ENCODE measurements at places on chromosomes 7 and 10.

DNA sequence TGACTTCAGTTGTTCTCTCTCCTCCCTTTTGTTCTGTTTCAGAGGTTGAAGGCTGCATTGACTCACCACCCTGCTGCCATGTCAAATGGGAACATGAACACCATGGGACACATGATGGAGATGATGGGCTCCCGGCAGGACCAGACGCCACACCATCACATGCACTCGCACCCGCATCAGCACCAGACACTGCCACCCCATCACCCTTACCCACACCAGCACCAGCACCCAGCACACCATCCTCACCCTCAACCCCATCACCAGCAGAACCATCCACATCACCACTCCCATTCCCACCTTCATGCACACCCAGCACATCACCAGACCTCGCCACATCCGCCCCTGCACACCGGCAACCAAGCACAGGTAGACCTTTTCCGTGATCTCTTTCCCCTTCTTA lies 154.0 kb downstream of the TRIL start:
- no peak for DNase-seq

DNA sequence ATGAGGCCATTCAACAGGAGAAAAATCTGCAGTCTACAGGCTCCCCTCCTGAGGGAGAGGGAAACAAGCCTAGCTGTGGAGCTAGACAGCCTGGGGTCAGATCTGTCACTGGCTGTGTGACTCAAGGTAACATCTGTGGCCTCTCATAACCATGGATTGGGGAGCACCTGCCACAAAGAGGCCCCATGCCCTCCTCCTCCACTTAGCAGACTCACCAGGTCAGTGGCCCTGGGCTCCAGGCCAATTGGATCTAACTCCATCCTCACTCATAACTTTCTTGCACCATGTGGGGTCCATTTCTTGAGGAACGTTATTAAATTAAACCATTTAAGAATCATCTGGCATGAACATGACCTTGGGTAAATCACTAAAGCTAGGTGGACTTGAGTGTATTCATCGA lies 1.8 kb downstream of the GDF10 start:
- DNase-seq = no peak

DNA sequence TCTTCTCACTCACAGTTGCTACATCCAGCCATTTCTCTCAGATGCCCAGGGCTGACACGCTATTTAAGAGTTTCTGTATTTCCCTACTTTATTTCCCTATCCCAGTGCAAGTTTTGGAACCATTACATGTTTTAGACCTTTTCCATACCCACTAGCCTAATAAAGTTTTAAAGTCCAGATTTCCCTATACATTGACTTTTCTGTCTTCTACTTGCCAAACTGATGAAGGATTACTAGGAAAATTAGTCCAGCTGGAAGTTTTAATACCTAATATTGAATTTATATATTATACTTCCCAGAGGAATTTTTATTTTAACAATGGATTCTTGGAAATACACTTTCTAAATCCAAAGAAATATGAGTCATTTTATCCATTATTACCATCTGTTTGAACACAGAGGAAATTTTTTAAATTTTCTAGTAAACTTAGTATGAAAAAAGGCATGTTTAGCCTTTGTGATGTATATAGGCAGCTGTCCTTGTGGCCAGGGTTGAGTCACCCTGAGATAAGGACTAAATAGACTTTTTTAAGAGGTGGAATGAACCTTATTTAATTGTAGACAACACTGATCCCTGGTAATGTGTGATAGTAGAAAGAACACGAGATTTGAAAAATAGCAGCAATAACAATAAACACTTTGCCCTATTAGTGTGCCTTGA lies 205.0 kb downstream of the TFEC start:
- DNase-seq = no peak

GRCh38 chr10:57962839-57963238 lies 304.9 kb downstream of the IPMK start:
- no peak for DNase-seq

DNA sequence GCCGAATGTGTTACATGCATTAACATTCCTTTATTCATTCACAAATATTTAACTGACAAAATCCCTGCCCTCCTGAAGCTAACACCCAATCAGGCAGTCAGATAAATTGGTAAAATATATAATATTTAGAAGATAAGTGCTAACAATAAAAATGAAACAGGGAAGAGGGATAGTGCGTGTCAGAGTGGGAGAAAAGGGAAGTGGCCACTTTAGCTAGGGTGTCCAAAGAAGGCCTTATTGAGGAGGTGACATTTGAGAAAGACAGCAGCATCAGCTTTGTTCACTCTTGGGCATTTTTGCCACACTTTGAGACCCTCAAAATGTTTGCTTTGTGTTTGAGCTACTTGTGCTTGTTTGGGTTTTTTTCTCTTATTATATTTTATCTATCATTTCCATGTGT lies 317.8 kb downstream of the SNX13 start:
- DNase-seq = no peak

- no peak for DNase-seq
Observed at GRCh38 chr10:47357911-47358310, 9.7 kb downstream of the RBP3 start.

GRCh38 chr7:35037211-35037525 lies at the start of gene DPY19L1:
Gene DPY19L1, minus strand, starts transcription at chr7:35037485. Its CDS starts 91 bp downstream, at chr7:35037394.
- no peak for DNase-seq

DNA sequence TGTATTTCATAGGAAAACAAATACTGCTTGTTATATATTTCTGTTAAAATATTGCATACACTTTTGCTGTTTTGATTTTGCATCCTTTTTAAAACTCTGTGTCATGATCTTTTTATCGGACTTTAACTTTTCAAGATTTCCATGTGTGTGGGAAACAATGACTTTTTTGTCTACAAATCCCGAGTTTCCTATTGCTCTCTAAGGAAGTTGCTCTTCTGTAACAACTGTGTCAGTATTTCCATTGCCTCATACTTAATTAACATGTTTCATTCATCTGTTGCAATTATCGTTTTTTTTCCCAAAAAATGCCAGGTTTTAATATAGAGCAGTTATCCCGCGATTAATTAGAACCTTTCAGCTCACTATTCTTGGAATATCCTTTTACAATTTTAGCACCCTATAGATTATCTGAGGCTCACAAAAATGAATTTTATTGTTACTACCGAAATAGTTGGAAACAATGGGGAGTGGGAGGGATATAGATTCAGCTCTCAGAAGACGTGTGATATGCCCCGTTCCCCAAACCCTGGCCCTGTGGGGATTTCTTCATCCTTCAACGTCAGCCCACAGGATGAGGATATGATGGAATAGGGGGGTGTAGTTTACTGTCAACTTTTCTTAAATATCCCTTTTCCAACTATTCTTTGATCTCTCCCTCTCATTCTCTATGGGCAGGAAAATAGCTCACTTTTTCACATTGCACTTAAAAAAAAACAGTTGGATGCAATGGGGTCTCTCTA lies 297.6 kb upstream of the IGFBP3 start:
- DNase-seq = no peak

DNA sequence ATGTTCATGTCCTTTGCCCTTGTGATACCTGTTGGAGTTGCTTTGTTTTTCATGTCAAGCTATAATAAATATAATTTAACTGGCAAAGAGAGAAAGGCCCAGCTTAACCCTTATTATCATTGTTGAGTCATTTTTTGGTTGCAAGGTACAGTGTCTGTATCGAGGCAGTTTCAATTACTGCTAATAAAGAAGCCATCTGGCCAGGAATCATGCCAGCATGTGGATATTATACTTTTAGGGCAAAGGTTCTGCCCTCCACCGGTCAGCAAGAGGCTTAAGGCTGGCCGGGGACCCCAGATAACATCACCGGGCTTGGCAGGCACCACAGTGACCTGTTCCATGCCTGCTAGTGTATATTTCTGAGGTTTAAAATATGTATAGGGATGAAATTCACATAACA lies 9.0 kb upstream of the CYP3A4 start:
- DNase-seq = no peak

DNA sequence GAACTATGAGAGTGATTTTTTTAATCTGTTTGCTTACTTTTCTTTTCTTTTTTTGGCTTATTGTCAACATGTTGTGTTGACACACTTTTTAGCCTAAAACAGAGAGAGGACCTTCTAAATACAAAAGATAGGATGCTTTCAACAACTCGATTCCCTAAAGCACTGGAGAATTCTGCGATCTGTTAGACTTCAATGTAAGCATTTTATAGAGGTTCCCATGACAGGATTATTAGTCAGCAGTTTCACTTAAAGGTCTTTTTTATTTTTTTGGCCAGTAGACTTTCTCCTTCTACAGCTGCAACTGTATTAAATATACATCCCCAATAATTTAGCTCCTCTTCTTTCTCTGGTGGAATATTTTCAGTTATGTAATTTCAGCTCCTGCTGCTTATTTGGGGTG lies 12.7 kb upstream of the NRP1 start:
- no peak for DNase-seq

- DNase-seq = no peak
Observed at GRCh38 chr10:58641095-58641531, 128.4 kb downstream of the BICC1 start.

DNA sequence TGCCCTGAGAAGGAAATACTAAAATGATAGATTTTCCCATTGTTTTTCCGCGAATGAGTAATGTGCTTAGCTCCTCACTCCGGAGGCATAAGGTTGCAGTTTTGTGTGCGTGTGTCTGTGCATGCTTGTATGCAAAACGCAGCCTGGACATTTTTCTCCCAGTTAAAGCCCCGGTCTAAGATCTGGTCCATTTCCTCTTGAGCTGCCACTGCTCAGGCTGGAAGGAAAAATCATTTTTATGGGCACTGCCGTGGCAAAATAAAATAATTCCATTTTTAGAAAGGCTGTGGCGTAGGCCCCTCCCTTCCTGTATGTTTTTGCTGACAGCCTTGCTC lies 260.6 kb downstream of the WDR37 start:
- no peak for DNase-seq

Data from CD4-positive, alpha-beta T cell treated with Interleukin-17A for 4 hours (primary cell).